ENCODE measurements at places on chromosomes 12 and 14.

DNA sequence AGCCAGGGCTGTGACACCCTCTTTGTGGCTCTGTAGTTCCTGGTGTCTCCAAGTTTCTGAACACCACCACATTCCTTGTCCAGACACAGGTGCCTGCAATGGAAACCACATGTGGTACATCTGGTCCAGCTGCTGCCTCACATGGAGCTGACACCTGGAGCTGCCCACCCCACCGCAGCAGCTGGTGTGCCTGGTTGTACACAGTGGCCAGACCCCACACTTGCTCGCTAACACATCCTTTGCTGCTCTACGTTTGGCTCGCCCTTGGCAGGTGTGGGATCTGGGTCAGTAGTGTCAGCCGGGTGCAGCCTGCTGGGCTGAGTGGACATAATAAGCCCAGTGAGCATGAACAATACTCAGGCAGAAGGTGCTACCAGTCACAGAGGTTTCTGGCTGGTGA lies 198.9 kb downstream of the ADGRD1 start:
- DNase-seq: no peak

- no peak for DNase-seq
These were observed 303.3 kb upstream of the TMPO start for GRCh38 chr12:98211909-98212695.

- DNase-seq: no peak
These were observed 31.6 kb downstream of the NDUFA12 start for GRCh38 chr12:94971923-94972322.

DNA sequence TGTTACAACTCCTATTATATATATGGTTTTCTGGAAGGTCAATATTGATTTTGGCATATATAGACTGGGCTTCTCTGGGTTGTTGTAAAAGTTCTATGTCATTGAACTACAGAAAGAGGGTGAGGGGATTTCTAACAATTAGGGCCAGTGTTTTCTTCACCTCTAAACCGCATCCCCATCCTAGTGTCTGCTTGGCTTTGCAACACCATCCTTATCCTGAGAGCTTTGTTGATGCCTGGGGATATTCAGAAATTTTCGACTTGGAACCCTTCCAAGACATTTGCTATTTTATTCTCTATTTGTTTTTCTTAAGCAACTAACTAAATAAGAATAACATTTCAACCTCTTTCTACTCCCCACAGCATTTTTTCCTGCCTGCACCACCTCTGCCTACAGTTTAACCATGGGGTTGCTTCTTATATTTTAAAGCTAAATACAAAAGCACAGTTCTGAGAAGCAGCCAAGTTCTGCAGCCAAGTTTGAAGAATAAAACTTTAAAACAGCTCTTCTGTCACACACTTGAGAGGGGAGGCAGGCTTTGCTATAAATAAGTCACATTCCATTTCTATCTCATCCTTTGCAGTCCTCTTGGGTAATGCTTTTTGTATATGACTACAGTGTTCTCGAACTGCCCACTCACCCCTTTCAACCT lies 53.4 kb downstream of the RGS6 start:
- no peak for DNase-seq
